Hematopoietic multipotent progenitor cell treated with erythropoietin and hydrocortisone succinate and interleukin-3 and kit ligand, for 6 days (in vitro differentiated cells): ENCODE measurements at places on chromosomes 1 and 21.

GRCh38 chr1:94856868-94857267 is 36.7 kb downstream of the SLC44A3 start:
- no peak for DNase-seq

DNA sequence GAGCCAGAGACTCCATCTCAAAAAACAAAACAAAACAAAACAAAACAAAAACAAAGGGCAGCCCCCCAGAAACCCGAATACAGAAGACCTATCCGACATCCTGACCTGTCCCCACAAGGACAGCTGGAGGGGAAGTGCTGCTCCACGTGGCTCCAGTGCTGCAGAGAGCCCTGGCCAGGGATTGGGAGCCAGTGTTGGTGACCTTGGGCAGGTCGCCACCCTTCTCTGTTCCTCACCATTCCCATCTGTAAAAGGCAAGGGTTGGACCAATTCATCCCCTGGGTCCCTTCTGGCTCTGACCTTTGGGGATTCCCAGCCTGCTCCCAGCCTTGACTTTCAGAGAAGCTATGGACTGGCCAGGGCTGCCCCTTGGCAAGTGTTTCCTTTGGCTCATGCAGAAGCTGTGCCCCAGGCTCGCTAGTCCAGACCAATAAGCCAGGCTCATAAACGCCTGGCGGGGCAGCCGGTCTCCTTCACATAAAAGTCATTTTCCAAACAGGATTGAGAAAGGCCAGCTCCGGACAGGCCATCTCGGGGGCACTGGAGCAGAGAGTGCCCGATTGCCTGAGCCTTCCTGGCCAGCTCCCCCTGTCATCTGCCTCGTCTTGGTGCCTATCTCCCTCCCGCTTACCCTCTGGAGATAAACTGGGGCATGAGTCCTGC is 20.0 kb upstream of the PADI1 start:
- DNase-seq = no peak

DNA sequence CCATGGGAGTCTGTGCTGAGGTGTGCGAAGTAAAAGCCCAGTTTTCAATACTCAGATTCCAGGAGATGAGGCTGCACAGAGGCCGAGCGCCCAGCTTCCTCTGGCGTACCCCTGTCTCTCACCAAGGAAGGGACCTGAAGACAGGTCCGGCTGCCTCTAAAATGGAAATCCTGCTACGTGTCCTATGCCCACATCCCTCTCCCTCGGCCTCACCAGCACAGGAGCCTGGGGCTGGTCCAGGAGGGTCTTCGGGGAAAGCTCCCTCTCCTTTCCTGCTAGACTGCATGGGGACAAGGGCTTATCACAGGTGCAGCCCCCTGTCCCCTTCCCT is 392 bp downstream of the MRPL55 start:
- DNase-seq = no peak

DNA sequence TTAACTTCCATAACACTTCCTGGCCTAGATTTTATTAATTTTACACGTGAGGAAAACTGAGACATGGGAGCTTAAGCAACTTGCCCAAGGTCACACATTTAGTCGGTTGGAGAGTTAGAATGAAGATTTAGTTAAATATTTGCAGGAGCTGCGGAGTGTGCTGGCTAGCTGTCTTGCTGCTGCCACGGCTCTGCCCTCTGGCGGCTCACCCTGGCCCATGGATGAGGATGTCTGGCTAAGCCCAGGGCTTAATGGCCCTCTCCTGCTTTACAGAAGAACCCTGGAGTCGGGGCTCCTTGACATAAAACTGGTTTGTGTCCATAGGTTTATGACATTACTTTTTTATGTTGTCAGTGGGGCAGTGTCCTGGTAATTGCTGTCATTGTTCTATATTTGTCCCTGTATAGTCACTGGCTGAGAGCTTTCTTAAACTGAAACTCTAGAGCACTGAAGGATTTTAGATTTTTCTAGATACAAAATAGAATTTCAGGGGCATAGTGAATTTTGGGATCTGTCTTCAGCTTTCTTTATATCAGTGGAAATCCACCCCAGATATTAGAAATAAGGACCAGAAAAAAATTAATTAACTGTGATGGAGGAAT is 88.9 kb upstream of the WLS start:
- DNase-seq = no peak

DNA sequence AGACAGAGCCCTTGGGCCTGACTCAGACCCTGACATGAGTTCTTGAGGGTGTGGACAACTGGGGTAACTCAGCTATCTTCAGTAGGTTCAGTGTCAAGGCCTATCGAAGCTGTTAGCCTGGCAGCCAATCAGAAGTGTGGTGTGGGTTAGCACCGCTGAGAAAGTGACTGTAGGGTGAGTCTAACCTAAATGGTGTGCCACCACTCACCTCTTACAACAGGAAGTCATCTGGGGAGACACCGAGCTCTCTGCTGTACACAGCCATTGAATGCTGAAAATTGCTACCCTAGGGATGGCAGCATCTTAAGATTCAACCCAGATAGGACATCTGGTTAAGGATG is 44.6 kb downstream of the RASSF5 start:
- DNase-seq = no peak

GRCh38 chr21:43306911-43307676 is 119.8 kb downstream of the SIK1 start:
- DNase-seq = no peak

- DNase-seq = no peak
Observed at GRCh38 chr1:227938911-227939790, 8.6 kb downstream of the WNT9A start.

DNA sequence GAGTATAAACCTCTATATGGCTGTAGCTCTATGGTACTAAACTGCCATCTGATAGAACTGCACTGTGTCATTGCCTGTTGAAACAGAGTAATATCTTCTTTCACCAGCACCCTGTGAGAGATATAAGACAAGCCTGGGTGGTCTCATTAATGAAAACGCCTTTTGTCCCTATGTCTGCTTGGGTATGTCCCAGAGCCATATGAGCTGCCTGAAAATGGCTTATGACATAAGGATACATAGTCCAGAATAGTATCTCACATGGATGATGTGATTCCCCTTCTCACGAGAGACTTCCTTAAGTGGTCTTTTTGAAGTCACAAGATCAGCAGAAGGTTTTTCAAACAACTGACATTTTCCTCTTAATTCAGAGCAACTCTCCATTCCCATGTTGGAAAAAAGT is 7.3 kb upstream of the TMCC2 start:
- peak; percentile 33 for DNase-seq

- no peak for DNase-seq
Observed at GRCh38 chr1:62415687-62416086, 21.2 kb upstream of the USP1 start.

DNA sequence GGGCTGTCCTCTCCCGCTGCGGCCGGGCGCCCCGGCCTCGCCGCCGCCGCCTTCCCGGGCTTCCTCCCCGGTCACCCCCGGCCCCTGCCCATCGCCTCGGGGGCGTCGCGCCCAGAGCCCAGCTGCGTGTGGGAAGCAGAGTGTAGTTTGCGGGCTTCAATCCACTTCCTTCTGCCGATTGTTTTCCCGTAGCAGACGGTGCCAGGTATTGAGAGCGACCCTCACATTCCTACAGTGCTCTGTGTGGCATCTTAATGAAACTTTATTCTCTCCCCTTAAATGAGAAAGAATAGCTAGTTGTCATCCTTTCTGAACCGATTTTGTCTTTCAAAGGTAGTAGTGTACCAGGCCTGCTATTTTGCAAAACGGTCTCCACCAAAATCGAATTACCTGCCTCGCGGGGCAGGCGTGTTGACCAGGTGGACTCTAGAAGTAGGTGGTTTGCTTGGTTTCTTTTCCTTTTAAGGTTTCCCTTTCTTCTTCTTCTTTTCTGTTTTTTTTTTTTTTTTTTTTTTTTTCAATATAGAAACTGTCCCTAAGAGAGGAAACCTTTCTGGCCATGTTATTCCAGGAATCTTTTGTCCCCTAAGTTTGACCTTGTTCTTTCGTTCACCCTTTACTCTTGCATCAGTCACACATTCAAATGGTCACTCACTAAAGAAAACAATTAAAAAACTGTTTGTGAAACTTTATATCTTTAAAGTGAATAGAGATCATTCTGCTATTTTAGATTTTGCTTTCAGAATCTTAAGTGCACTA is 881 bp downstream of the USP25 start:
- peak; percentile 45 for DNase-seq

DNA sequence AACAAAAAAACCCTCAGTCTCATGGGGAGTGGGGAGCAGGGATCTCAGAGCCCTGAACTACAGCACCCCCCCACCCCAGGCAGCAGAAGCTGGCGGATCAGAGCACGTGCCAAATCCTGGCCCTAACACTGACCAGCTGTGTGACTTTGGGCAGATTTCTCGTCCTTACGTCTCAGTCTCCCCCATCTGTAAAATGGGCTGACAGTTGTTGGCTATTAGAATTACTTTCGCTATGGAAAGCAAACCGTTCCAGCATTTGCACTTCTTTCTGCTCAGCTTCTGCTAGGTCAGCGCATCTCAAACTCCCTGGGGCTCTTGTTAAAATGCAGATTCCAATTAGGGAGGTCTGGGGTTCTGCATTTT is 15.5 kb downstream of the TNFRSF8 start:
- no peak for DNase-seq

DNA sequence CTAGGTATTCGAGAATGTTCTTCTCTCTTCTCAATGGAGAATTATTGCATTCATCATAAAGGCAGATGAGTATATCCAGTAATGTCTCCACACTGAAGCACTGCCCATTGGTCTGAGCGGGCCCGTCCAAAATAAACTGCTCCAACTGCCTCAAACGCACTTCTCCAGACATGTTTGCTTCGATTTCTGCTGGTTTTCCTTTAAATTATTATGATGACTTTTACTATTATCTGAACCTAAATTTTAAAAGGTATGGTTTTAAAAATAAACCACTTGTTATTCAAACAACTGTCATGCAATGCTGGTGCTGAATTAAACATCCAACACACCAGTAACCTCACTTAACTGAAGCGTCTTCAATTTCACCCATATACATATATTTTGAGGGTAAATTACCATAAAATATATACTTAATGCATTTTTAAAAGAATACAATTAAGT is 1.3 kb downstream of the CDC42BPA start:
- DNase-seq = peak; percentile 58

DNA sequence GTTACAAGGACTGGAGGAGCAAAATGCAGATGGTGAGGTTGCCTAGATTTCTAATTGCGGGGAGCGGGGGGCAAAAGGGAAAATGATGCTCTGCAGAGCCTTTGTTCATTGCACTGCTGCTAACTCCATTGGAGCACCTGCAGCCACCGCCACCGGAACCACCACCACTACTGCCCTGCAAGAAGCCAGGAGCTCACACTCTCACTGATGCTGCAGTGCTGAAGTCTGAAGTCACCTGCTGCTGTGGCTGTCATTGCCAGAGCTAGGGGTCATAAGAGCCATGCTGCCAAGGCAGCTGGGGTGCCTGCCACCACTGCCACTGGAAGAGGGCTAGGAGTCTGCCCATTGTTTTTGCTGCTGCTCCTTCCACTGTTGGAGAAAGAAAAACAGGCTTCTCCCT is 7.3 kb upstream of the HPCAL4 start:
- DNase-seq = no peak

- DNase-seq = no peak
Observed at GRCh38 chr1:199522936-199523335, 504.6 kb upstream of the NR5A2 start.

GRCh38 chr1:9900142-9901043 is 9.7 kb downstream of the CTNNBIP1 start:
- DNase-seq = peak; percentile 85

GRCh38 chr1:116558140-116558549 is 12.7 kb downstream of the CD58 start:
- no peak for DNase-seq

- DNase-seq = peak; percentile 22
Observed at GRCh38 chr21:35504277-35504676, 455.2 kb upstream of the RUNX1 start.

DNA sequence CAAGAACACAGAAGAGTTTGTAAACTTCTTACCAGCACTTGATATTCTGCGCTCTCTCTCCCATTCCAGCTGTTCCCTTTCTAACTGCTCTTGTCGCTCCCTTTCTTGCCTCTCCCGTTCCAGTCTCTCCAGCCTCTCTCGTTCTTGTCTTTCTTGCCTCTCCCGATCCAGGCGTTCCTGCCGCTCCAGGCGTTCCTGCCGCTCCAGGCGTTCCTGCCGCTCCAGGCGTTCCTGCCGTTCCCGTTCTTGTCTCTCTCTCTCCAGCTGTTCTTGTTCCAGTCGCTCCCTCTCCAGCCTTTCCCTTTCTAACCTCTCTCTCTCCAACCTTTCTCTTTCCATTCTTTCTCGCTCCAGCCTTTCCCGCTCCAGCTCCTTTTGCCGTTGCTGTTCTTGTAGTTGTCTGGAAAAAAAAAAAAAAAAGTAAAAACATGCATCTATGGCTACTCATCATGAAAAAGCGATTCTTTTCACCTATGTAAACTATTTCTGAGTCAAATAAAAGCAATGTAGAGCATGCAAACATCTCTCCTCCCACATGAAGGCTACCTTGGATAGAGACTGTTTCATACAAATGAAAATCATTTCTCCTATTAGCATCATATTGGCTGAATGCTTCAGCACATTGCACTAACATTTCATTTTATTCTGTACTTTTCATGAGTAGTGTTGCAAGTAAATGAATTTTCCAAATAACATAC is 91.5 kb upstream of the LBR start:
- DNase-seq = no peak

- no peak for DNase-seq
Observed at GRCh38 chr1:201625226-201625761, 86.4 kb downstream of the NAV1 start.

- DNase-seq = no peak
Observed at GRCh38 chr1:244029124-244029523, 22.0 kb upstream of the ZBTB18 start.

DNA sequence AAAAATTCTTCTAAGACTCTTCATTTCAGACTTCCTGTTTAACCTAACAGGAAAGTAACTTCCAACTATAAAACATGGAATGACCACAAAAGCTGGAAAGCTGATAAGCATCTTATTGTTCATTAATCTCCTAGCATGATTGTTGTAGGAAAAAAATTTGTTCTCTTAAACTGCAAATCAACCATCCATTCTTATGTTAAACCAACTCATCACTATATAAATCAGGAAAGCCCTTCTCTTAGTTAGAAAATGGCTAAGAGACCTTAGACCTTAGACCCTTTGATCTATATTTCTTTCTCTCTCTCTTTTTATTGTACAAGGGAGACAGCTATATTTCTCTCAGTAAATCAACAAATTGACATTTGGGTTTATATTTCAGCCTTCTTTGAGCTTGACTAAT is 101.4 kb downstream of the UBE2U start:
- DNase-seq = no peak

GRCh38 chr1:147895123-147895522 is 7.5 kb upstream of the GJA8 start:
- no peak for DNase-seq

GRCh38 chr1:183365093-183365492 is 53.1 kb downstream of the NMNAT2 start:
- no peak for DNase-seq

GRCh38 chr1:203040513-203041275 is 14.4 kb downstream of the PPFIA4 start:
- peak; percentile 55 for DNase-seq

DNA sequence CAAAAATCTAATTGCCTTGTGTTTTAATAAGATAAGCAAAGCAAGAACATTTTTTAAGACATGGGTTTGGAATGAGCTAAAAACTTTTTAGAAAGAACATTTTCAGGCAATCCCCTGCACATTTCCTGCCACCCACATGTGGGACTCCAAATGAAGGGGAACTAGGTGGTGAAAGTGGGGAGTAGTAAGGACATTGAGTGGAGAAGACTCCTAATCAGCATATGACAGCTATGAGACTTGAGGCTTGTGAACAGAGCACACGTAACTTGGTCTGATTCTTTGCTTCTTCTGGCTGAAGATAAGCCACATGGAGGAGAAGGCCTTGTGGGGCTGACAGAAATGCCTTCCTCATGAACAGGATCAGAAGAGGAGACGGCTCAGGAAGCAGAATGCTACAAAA is 50.3 kb downstream of the FCER1A start:
- peak; percentile 80 for DNase-seq
